ENCODE measurements at places on chromosomes 5 and 9.

DNA sequence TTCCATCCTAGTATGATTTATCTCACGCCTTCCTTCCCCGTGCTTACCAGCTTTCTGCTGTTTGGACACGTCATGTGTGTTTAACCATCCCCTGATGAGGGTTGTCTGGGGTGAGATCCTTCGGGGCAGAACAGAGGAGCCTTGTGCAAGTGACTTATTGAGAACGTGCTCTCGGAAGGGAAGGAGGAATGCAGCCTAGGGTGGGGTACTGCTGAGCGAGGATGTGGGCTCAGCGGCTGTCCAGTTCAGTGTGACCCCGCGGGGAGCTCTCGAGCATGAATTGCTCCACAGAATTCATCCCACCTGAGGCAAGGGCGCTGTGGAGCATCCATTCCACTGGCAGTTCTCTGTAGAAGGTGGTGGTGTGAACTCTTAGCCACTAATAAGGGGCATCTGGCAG lies 4.0 kb downstream of the MYOZ3 start:
- DNase-seq: no peak

- no peak for DNase-seq
Observed at GRCh38 chr5:13251623-13252376, 692.7 kb downstream of the DNAH5 start.

- DNase-seq: no peak
Observed at GRCh38 chr5:99334936-99335335, 406.1 kb upstream of the CHD1 start.

DNA sequence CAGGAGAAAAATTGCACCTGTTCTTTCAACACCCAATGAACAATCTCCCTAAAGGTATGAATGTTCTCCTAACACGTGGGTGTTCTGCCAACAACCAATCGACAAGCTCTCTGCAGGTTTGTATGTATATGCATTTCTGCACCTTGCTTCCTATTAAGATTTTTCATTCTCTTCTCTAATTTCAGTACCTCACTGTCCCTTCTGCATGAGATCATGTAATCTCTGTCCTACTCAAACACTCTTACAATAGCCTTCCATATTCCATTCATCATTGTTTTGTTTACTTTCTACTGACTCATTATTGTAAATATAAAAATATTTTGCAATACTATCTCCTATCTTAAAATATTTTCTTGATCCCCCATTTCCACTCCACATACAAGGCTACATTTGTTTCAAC lies 382.0 kb downstream of the CDH12 start:
- DNase-seq: no peak
